ENCODE measurements at places on chromosomes 13 and 19.

GRCh38 chr13:51201886-51202285 lies 20.3 kb upstream of the FAM124A start:
- DNase-seq, result no peak

- no peak for DNase-seq
These were observed 161.9 kb downstream of the B3GLCT start for GRCh38 chr13:31361673-31362072.

DNA sequence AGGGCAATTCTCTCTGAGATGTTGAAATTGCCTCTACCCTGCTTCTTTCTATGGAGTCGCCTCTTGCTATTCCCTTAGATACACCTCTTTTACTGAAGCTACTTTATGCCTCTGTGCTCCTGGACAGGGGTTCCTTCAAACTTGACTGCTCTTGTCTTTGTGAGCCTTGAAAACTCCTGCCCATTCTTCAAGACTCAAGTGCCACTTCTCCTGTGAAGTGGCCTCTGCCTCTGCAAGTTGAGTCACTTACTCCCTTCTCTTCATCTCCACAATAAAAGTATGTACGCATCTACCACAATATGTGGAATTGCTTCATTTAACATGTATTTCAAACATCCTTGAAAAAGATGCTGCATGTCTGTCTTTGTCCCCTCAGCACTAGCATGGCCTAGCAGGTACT lies 66.0 kb upstream of the TPP2 start:
- DNase-seq, result no peak

GRCh38 chr13:97255515-97256021 lies 33.4 kb downstream of the MBNL2 start:
- no peak for DNase-seq

GRCh38 chr13:68719815-68720214 lies 1387.8 kb upstream of the ATXN8OS start:
- no peak for DNase-seq

DNA sequence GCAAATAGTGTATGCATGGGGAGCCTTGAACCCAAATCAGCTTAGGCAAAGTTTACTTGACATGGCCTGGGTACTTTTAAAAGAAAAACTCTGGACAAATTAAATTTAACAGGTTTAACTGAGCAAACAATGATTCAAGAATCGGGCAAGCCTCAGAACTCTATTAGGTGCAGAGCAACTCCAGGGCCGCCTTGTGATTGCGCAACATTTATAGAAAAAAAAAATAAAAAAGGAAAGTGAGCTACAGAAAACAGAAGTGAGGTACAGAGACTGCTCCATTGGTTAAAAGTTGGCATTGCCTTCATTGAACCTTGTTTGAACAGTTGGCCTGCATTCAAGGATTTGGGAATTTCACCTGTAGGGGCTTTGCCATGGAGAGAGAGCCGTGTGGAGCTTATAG lies 421.0 kb upstream of the TSHZ3 start:
- DNase-seq, result no peak

GRCh38 chr19:49667473-49667872 lies 1.7 kb downstream of the BCL2L12 start:
- DNase-seq, result no peak

GRCh38 chr13:76837801-76838200 lies 48.4 kb downstream of the KCTD12 start:
- no peak for DNase-seq

DNA sequence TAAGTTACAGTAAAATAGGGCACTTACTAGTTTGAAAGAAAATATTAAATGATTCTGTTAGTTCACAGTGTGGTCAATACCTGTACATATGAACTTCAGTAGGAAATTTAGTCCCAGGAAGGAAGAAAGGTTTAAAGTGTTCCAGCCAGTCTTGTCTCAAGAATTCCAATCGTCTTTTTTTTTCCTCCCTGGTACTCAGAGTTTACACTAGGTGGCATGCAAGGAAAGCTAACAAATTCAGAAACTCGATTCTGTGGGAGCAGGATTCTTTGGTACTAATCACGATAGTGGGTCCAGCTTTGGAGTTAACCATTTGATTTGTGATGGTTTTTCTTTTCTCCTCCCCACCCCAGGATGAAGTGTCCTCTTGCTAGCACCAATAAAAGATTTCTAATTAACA lies 43.6 kb downstream of the POLR1D start:
- no peak for DNase-seq

DNA sequence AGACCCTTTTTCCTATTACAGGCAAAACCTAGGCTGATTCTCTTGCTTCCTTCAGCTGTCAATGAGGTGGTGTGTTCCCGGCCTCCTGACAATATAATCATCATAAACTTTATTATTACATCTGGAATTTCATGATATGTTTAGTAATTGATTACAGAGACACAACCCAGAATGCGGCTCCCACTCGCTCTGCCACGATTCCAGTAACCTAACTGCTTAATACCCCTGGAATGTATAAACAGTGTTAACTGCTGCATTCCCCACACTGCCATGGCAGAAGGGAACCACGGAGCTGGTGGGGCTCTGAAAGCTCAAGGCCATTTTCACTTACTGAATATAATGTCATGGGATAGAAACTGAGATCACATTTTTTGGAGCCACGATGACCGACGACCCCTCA lies 17.1 kb downstream of the TSHZ3 start:
- no peak for DNase-seq

GRCh38 chr19:55750715-55751114 lies 8.2 kb upstream of the RFPL4A start:
- DNase-seq, result no peak

DNA sequence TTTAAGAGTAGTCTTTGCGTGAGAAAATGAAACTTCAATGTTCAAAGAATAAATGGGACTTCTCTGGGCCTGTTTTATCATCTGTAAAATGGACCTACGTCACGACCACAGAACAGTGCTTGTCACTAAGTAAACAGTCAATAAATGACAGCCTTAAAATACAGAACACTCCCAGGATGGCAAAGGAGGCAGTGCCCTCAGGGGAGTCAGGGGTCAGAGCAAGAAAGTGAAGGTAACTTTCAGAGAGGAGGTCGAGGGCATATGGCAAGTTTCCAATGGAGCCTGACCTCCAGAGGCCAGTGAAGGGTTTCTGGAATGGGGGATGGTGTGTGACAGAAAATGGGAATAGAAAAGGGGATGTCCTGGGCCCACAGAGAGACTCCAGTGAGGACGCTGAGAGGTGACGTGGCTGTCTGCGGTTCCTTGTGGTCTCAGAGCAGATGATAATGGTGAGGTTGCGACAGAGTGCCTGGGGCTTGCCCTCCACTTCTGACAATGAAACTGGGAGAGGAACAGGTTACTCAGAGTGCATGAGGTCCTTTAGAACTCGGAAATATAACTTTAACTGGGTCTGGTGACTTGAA lies 91.8 kb downstream of the UBL3 start:
- DNase-seq, result peak; percentile 42

- DNase-seq, result no peak
These were observed 38.0 kb downstream of the TPT1 start for GRCh38 chr13:45303026-45303425.

GRCh38 chr13:39688278-39688677 lies 32.8 kb downstream of the COG6 start:
- no peak for DNase-seq

GRCh38 chr13:98325724-98326123 lies 148.7 kb upstream of the RNF113B start:
- DNase-seq, result no peak

- DNase-seq, result peak; percentile 99
These were observed at the start of gene ALKBH7 for GRCh38 chr19:6372594-6373095. Gene ALKBH7, plus strand, starts transcription at chr19:6372794. Its CDS starts 27 bp downstream, at chr19:6372821.

DNA sequence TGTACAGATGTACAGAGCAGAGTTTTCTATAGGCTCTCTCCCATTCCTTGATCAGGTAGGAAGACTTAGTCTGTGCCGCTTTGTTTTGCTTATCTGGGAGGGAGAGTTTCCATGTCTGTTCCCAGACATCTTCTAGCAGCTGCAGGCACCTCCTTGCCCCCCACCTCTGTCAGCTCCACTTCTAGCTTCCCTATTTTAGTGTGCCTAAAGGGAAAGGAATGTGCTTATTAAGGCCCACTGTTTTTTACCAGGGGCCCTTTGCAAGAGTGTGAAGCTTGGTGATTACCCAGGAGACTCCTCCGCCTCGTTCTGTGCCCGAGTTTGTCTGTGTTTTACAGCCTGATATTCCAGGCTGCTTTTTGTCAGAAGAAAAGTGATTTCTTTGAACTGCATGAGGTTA lies 1984.4 kb downstream of the OLFM4 start:
- no peak for DNase-seq

GRCh38 chr19:7872306-7873204 lies 1.6 kb downstream of the PRR36 start:
- DNase-seq, result no peak

- no peak for DNase-seq
These were observed 405.8 kb downstream of the FGF9 start for GRCh38 chr13:22076658-22077057.

- no peak for DNase-seq
These were observed 188.2 kb upstream of the RFC3 start for GRCh38 chr13:33629605-33630360.

DNA sequence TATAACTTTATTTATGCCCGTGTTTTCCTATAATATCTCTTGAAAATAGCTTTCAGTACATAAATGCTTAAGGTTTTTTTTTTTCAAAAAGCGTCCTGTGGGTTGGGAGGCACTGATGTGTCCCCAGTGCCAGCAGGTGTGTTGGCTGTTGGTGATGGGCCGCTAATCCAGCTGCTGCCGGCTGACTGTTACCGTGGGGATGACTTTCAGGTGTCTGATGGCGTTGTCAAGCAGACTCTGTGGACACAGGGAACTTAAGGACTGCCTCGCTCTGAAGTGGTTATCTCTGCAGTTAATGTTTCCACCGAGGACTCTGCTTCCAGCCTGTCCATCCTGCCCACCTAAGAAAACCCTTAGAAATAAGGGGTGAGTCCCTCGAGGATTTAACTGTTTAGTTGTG lies 94.5 kb downstream of the ANKRD10 start:
- DNase-seq, result no peak

DNA sequence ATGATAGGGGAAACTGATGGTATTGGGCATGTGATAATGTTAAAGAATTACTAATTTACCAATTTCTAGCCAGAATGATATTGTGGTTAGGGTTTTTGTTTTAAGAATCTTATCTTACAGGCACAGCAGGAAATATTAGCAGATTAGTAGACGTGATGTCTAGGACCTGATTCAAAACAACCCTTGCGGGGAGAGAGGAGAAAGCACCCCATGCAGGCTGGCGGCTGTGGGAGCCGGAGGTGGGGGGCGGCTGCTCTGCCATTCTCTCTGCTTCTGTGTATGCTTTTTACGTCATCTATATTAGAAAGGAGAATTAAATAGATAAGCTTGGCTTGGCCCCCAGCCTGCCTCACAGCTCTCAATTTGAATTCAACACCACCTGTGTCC lies 41.5 kb downstream of the MLLT1 start:
- DNase-seq, result no peak

- no peak for DNase-seq
These were observed 69.7 kb downstream of the PEX11G start for GRCh38 chr19:7419153-7419552.

- no peak for DNase-seq
These were observed 563.1 kb downstream of the EFNB2 start for GRCh38 chr13:105972306-105972721.

DNA sequence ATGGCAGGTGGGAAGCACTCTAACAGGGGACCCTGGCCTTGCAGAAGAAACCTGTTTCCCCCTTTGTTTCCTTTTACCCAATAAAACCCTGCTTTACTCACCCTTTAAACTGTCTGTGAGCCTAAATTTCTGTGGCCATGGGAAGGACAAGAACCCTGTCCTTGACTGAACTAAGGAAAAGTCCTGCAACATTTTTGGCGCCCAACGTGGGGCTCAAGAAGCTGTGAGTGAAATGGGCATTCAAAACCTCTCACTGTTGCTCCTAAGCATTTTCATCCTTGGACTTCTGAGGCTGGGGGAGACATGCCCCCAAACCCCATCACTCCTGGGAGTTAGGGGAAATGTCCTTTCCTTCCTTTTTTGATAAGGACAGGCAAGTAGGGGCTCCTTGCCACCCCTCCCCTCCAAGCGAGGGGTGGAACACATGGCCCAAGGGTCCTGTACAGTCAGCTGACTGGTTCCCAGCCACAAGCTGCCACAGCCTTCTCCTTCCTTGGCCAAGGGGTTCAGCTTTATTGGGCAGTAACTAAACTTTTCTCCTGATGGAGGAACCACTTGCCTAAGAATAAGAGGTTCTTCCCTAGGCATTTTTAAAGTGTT lies 381.6 kb downstream of the KLF5 start:
- no peak for DNase-seq

All from CD4-positive, alpha-beta T cell treated with Interleukin-1 beta for 1 hour (primary cell).